ENCODE measurements at places on chromosomes 6 and 20.

DNA sequence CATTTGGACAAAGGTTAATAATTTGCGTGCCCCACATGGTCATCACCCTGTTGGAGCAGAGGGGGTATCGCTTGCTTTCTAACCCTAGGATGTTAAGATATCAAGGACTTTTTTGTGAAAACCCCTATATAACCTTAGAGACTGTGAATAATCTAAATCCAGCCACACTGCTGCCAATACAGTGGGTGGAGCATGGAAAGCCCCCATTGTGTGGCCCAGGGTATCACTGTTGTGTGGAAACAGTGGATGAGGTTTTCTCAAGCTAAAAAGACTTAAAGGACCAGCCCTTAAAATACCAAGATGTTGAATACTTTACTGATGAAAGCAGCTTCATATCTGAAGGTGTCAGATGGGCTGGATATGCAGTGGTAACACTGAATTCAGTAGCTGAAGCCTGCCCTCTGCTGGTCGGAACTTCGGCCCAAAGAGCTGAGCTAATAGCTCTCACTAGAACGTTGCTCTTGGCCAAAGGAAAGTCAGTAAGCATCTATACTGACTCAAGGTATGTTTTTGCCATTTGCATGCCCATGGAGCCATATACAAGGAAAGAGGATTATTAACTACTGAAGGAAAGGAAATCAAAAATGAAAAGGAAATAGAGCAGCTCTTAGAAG is 695.2 kb downstream of the PHF3 start:
- DNase-seq, result no peak

DNA sequence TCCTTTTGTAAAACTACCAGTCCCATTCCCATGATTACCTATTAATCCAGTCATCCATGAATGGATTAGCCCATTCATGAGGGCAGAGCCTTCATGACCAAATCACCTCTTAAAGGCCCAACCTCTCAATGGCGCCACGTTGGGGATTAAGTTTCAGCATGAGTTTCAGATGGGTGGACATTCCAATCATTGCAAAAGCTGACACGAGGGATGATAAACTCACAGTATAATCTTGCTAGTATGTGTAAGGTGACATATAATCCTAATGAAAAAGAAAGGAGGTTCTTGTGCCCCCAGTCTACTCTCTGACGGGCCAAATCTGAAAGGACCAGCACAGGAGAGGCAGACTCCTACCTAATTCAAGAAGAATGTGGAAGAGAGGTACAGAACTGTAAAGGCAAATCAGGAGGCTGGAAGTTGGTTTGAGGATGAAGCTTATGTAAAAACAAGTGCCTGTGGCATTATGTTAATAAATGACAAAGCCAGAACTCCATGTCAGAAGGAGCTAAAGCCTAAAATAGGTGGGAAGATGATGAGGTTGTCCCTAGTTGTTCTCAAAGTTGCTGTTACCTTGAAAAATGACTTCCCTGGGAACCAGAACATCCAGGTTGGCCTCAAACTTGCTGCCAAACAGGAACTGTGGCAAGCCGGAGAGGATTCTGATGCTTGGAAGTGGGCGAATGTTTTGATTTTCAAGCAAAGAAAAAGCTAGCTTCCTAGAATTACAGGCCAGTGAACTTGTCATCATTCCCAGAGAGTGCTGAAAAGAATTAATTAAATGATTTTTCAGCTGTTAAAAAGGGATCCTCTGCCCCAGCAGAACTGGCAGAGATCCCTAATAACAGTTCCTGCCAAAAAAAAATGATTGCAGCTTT is 106.5 kb upstream of the TIAM2 start:
- no peak for DNase-seq

DNA sequence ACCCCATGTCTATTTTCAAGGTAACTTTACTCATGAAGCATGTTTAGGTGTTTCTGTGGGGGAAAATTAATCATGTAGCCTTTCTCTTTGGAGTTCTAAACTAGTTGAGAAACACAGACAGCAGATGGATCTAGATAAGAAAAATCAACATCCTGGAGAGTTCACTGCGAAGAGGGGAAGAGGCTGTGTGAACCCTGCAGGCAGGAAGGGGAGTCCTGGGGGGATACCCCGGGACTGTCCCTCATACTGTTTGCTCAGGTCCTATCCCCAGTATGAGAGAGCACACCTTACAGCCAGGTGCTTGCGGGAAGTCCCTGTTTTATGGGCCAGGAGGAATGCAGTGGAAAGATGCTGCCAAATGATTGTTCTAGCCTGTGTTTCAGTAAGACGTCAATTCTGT is 32.7 kb downstream of the CHMP4B start:
- DNase-seq, result no peak

GRCh38 chr6:157034436-157035230 is 257.5 kb downstream of the ARID1B start:
- DNase-seq, result no peak

DNA sequence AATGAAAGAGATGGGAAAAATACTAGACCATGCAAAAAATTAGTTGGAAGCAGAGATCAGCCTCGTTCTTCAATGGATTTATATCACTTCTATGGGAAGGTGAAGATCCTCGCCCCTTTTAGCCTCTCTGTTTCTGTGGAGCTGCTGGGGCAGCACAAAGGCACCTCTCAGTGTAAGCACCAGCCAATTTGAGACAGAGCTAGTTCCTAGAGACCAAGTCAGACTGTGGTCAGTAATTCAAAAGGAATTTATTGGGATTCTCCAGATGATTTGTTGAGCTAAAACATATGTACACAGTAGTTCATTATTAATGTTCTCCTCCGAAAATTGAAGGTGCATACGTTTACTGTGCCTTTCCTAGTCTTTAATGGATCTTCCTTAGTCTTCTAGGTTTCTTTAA is 42.4 kb downstream of the SCGN start:
- DNase-seq, result peak; percentile 14

DNA sequence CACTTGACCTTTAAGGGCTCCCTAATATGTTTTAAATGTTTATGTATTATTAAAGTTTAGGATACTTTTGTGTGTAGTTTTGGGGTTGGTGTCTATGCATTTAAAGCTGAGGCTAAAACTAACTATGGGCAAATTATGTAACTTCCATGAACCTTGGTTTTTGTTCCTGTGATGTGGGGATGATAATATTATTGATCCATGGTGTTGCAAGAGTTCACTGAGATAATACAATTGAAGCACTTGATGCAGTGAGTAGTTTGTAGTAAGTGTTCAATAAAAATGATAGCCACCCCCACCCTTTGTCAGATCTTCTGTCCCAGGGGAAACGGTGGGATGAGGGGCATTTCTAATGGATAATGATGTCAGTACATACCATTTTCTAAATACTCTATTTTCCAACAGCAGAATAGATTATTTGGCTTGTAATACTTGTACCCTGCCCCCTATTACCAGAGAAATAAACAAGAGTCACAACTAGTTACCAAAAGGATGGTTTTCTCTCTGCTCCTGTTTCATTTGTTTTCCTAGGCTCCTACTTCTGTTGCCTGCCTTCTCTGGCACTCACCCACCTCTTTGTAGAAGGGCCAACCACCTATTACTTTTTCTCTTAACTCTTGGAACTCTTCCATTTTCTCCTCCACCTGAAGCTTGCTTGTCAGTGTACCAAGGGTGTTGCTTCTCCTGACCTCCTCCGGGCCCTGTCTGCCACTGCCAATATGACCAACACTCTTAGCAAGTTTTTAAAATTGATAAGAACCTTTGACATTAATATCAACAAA is 97.9 kb downstream of the RCAN2 start:
- DNase-seq, result no peak

- no peak for DNase-seq
Measured at GRCh38 chr20:14260367-14260766, 77.0 kb downstream of the FLRT3 start.

DNA sequence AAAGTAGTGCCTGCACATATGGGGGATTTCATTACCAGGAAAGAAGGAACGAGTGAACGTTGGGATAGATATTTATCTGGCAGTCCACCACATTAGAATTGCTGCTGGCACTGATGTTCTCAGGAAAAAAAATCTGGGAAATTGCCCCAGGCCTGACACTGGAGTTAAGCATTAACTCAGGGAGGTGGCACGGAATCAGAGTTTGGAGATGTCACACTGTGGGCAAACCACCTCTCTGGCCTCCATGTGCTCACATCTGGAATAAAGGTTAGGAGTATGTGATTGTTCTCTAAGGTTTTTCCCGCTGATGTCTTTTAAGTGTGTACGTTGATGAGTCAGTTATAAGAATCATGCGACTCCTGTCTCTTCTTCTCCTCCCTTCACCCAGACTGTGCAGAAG is 7.9 kb downstream of the TGM3 start:
- no peak for DNase-seq

DNA sequence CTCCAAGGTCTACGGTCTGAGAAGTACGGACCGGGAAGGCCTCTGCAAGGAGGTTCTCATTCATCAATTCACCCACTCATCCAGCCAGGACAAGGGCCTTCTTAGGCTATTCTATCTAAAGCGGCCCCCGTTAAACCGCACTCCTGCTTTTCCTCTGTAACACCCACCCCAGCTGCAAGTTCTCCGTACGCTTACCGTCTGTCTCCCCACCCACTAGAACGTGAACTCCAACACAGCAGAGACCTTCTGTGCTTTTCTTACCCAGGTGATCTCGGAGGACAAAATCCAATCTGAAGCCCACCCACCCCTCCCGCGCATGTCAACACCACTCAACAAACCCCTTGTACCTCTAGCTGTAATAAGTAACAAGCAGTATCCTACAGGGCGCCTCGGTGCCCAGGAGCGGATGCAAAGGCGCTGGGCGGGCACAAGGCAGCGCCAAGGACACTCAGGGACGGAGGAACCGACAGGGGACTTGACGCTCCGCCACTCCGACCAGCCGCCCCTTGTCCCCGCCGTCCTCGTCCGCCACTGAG is 351 bp downstream of the AURKA start:
- no peak for DNase-seq

- DNase-seq, result no peak
Measured at GRCh38 chr6:107871976-107872375, 47.9 kb upstream of the SCML4 start.

- no peak for DNase-seq
Measured at GRCh38 chr6:164000276-164000675, 585.8 kb downstream of the QKI start.

- DNase-seq, result no peak
Measured at GRCh38 chr6:111738631-111739030, 133.0 kb upstream of the TRAF3IP2 start.

DNA sequence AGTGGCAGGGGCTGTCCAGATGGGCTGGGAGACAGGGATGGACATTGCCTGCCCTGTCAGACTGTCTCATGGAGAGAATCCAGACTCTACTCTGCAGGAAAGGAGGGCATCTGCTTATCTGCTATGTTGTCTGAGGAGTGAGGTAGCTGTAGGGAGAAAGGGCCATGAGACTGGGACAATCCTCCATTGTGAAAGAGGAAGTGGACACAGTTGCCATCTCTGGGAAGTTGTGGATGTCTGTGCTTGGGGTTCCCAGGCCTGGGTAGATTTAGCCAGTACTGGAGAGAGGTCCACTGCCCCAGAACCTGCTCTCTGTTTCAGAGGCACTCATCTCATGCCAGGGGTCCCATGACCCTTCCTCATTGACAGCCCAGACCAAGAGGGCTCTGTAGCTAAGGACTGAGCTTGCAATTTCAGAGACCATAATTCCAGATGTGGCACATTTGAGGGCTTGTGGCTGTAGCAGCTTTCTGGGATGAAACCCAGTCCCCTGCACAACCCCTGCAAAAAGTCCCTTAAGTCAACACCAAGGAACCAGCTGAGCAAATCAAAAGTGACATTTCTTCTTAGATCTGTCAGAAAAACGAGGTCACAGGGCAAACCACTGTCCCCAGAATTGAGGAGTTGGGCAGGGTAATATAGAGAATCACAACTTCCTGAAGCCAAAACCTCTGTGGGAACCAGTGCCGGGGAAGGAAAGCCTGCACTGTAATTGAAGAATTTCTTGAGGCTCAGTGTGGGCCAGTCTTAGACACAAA is 4.1 kb upstream of the SIRPG start:
- no peak for DNase-seq

- no peak for DNase-seq
Measured at GRCh38 chr6:88476388-88476787, 310.2 kb upstream of the CNR1 start.

DNA sequence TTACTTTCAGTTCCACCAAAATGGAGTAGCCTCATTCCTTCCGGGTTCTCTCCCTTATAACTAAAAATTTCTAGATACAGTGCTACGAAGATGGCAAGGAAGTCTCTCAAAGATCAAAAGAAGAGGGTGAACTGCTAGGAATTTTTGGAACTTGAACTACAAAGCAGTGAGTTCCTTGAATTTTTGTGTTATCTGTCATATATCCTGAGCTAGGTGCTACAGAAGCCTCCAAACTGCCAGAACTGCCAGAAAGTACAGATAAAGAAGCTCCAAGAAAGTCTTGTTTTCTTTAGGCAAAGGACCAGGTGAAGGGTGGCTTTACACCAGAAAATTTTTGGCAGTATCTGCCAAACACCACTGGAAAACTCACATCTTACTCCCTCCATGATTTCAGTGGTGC is 218.8 kb upstream of the FLRT3 start:
- DNase-seq, result no peak

GRCh38 chr20:60095456-60095855 is 137.2 kb downstream of the CDH26 start:
- no peak for DNase-seq

DNA sequence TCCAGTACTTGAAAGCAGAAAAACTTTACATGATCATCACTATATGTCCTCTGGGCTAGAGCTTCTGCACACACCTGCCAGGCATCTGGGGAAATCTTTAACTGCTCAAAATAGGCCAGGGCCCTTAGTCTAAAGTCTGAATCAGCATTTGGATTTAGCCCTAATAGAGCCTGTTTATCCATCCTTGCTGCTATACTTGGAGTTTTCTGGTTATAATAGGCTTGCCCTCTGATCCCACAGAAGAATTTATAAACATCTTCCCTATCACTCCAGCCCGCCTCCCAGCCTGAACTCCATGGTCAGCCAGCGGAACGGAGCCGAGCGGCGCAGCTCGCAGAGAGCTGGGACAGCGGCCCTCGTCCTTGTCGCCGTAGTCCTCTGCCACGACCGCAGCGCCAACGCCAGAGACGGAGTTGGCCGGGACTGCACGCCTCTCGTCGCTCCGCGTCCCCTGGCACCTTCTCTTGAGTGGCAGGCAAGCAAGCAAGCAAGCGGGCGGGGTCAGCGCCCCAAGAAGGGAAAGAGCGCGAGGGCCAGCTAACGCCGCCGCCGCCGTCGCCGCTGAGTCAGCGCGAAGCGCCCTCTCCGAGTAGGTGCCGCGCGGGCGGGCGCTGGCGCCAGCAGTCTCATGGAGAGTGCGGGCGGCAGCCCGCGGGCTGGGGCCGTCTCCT is 25.4 kb upstream of the ASIP start:
- peak; percentile 24 for DNase-seq

GRCh38 chr6:88006557-88006956 is 41.1 kb upstream of the SPACA1 start:
- no peak for DNase-seq

Measured in HFF-Myc (cell line).